Neural progenitor cell (in vitro differentiated cells): ENCODE measurements at places on chromosomes 11 and 22.
A peak's percentile ranks its signal among the peaks of the same experiment; 100 is the strongest.

GRCh38 chr22:42633013-42633412 lies 7.4 kb downstream of the ATP5MGL start:
- no peak for DNase-seq

DNA sequence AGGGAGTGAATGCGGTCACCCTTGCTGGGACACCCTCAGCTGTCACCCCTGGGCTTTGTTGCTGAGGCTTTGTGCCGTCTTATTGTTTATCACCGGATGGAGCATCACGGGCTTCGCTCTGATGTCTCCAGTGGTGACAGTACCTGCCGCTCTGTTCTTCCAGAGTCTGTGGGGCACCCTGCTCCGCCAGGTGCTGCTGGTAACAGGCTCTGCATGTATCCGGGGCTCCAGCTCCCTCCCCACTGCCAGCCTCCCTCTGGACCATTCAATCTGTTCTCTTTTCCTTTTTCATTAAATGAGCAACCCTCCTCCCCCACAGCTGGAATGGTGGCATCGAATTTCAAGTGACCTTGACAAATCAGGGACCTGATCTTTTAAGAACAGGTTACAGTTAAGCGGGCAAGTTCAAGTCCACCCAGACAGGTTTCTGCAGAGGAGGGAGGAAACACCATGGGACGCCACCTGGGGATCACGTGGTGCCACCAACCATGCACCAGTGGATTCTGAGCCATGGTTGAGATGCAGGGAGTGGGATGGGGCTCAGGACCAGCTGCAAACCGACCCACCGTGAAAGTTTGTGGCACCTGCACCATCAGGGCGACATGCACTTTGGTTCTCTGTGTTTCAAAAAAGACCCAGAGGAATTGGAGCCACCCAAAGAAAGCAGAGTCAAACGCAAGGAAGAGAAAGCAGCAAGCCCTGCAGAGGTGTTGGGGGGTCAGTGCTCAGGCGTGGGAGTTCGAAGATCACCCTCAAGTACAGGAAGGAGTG lies 89.3 kb downstream of the BCR start:
- no peak for DNase-seq

GRCh38 chr11:95123556-95123955 lies 33.9 kb downstream of the ENDOD1 start:
- no peak for DNase-seq

GRCh38 chr11:74325649-74326645 lies 14.5 kb upstream of the P4HA3 start:
- DNase-seq: no peak

- DNase-seq: no peak
These were observed 208.1 kb downstream of the DBX1 start for GRCh38 chr11:19952116-19952605.

DNA sequence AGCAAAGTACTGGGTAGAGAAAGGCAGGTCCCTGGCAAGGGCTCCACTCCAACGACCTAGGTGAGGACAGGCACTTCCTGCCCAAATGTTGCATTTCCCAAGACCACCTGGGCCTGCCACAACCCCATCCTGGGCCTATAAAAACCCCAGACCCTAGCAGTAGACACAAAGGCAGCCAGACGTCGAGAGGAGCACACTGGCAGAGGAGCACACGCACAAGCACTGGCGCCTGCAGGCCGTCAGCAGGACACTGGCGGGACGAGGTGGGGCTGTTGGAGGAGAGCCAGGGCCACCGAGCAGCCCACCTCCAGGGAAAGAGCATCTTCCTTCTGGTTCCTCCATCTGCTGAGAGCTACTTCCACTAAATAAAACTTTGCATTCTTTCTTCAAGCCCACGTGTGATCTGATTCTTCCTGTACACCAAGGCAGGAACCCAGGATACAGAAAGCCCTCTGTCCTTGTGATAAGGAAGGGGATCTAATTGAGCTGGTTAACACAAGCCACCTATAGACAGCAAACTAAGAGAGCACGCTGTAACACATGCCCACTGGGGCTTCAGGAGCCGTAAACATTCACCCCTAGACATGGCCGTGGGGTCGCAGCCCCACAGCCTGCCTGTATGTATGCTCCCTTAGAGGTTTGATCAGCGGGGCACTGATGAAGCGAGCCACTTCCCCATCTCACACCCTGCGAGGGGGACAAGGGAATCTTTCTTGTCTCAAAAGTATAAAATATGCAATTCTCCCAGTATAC lies 89.7 kb upstream of the MTMR2 start:
- DNase-seq: no peak

GRCh38 chr11:116980136-116980793 lies 118.0 kb downstream of the SIK3 start:
- no peak for DNase-seq

DNA sequence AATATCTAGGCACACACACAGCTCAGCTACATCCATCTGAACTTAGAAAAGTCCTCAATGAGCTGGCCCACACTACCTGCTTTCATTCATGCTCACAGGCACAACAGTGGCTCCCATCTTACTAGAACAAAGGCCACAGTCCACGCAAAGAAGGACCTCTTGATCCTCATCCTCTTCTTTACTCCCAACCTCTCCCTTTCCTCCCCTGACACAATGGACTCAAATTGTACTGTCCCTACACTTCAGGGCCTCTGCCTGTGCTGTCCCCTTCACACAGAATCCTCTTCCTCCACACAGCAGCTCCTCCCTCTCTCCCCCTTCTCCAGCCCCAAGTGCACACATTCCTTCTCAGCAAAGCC lies 12.7 kb downstream of the SMCO4 start:
- DNase-seq: no peak

GRCh38 chr11:68267881-68268240 lies 3.9 kb downstream of the C11orf24 start:
- no peak for DNase-seq

GRCh38 chr11:76216536-76217325 lies 10.4 kb upstream of the WNT11 start:
- peak; percentile 43 for DNase-seq

- no peak for DNase-seq
These were observed 963.4 kb upstream of the CCDC90B start for GRCh38 chr11:84249344-84250135.

DNA sequence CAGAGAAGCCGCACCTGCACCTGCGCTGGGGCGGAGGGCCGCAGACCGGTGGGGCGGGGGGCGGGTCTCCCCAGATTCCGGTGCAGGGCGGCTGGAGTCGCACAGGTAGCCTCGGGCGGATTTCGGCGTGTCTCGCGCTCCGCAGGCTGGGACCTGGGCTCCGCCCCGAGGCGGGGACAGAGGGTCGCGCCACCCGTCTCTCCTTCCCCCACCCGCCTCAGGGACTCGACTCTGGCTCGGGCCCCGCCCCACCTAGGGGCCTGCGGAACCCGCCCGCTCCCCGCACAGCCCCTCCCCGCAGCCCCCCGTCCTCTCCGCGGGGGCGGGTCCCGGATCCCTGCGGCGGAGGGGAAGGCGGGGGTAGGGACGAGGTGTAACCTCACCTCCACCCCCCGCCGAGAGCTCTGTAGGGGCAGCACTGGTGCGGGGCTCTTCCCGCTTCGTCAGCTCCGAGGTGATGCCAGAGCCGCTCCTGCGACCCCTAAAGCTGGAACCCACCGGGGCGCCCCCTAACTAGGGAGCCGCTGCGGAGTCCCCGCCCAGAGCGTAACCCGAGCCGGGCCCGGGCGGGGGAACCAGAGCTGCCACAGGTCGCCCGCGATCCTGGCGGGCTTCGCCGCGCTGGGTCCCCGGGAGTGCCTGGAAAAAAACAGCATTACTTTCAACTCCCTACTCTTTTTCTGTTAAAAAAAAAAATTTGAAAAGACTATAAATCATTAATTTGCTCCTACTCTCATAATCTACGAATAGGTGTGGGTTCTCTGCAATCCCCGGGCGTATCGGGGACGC lies at the start of gene SLC29A2:
Gene SLC29A2 (minus strand): TSS at position 134 of the 789 bp plus-strand sequence. CDS start 169 bp downstream, outside the sequence.
- peak; percentile 97 for DNase-seq

- DNase-seq: no peak
These were observed 27.9 kb downstream of the ADAMTS15 start for GRCh38 chr11:130476200-130476921.

GRCh38 chr11:130806746-130807145 lies 109.5 kb downstream of the SNX19 start:
- no peak for DNase-seq

GRCh38 chr11:1167751-1168231 lies 10.0 kb downstream of the MUC5AC start:
- DNase-seq: no peak

GRCh38 chr11:14443638-14444037 lies 56.0 kb downstream of the COPB1 start:
- no peak for DNase-seq

GRCh38 chr22:36730176-36730858 lies 26.8 kb upstream of the CACNG2 start:
- no peak for DNase-seq

- no peak for DNase-seq
These were observed 86.8 kb upstream of the TEAD1 start for GRCh38 chr11:12587333-12587991.

DNA sequence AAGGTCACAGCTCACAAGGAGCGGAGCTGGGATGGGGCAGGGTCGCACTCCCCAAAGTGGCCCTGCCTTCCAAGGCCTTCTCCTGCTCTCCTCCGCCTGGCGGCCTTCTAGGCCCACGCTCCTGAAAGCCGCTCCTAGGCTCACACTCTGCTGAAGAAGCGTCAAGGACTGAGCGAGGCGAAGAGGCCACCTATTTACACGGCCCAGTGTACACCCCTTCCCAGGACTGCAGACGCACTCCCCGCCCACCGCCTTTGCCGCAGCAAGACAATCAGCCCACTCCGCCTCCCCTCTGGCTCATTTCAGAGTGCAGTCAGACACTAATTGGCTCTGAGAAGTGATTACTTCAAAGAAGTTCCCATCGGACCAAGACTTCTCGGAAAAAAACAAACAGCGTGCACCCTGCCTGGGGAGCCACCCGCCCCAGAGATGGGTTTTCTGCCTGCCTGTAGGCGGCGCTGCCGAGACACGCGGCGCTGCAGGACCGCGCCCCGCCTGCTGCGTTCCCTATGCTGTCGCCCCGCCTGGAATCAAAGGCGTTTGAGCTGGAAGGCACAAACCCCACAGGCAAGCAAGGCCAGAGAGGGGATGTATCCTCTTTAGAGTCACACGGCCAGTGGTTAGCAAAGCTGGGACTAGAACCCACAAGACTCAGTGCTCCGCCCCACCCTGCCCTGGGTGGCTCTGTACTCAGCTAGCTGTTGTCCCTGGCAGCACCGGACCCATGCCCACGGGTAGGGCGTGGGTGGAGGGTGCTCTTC lies 414.8 kb downstream of the BUD13 start:
- peak; percentile 93 for DNase-seq

DNA sequence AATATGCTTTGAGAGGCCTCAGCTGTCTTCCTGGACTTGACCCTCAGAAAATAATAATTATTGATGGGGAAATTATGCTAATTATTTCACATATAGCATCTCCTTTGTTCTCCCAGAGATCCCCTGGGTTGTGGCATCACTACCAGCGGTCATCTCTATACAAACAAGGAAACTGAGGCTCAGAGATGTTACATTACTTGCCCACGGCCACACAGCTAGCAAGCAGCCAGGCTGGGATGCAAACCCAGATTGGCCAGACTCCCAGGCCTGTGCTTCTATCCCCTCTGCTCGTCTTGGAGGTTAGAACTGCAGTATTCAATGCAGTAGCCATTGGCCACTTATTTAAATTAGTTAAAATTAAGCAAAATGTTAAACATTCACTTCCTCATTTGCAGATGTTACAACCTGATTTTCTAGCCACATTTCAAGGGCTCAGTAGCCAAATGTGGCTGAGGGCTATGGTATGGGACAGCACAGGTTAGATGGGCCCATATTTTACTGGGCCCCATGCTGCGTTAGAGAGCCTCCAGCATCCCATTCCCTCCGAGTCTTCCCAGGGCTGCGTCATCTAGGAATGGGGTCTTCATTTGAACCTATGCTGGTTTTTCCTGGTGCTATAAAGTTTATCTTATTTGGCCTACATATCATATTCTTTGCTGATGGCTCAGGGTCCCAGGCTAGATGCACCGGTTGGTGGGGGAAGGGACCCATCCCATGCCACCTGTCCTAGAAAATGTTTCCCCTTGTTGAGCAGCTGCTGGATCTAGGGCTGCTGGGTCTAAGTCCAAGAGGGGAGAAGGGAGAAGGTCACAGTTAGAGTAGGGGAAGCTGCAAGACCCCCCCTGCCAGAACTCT lies 2.2 kb downstream of the SLC35C1 start:
- no peak for DNase-seq

DNA sequence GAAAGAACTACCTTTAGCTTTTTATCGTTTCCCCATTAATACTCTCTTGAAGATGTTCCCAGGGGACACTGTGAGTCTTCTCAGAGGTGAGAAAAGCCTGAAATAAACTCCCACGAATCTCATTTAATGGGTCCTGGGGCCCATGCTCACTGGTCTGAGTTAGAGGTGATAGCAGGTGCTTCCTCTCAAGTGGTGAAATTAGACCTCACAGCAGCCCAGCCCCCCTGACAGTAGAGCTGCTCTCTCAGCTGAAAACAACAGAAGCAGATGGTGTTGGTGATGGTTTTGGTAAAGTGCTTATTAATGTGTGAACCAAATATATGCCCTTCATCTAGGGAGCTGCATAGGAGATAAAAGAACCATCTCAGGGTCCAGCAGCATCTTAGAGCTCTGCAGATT lies 76.8 kb upstream of the VPREB1 start:
- DNase-seq: no peak

DNA sequence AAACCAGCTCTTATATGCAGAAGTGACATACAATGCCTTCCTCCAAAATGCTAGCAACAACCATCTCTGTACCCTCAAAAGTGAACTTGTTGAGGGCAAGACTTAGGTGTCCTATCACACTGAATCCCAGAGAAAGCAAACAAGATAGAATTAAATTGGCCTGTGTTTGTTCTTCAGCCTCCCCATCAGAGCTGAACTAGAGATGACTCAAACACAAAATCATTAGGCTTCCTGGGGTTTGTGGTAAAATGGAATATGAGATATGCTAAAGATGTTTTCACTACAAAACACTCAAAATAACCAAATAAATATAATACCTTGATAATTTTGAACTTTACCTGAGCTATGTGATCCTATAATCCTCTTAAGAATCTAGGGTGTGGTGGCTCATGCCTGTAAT lies 31.6 kb downstream of the ZNF214 start:
- DNase-seq: no peak

DNA sequence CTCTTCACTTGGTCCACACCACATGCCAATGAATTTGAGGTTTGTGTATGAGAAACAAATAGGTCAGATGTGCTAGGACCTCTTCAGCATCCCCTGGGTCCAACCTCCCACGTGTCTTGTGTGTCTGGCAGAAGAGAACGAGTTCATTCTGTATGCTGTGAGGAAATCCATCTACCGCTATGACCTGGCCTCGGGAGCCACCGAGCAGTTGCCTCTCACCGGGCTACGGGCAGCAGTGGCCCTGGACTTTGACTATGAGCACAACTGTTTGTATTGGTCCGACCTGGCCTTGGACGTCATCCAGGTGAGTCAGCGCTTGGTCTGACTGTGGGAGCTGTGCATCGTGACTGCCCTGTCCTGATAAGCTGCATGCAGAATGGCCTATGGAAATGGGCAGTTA lies 101.0 kb upstream of the SORL1-AS1 start:
- DNase-seq: no peak

GRCh38 chr11:107430525-107430924 lies 27.1 kb downstream of the CWF19L2 start:
- no peak for DNase-seq

- DNase-seq: no peak
These were observed 11.3 kb downstream of the LMO1 start for GRCh38 chr11:8252388-8252787.
